Diencephalon (tissue), 1 donor: ENCODE measurements at places on chromosomes 1 and 21. TPM values are rescaled to one million over a fixed set of nuclear protein-coding genes. Genes with fewer than 3 reads are reported as not detected.

IQGAP3 gene
- 3.5 TPM for total RNA-seq

CD34 gene
- total RNA-seq, result 1.8 TPM

GPR25 gene
- total RNA-seq, result 0.46 TPM

OR6N1 gene
- total RNA-seq, result not detected

PRAMEF10 gene
- not detected for total RNA-seq

IL10RB gene
- total RNA-seq, result 10.6 TPM

CDK18 gene
- 3.0 TPM for total RNA-seq

MYCL gene
- 8.8 TPM for total RNA-seq

NPR1 gene
- 0.46 TPM for total RNA-seq

SPRR3 gene
- total RNA-seq, result not detected

NOC2L gene
- 46.8 TPM for total RNA-seq

SNAPIN gene
- total RNA-seq, result 53.3 TPM

ACTL8 gene
- total RNA-seq, result 0.23 TPM

LCE6A gene
- total RNA-seq, result not detected

SPATC1L gene
- total RNA-seq, result 10.4 TPM

MRPS15 gene
- 31.8 TPM for total RNA-seq

C1orf185 gene
- total RNA-seq, result not detected

DAB1 gene
- 12.5 TPM for total RNA-seq
